ENCODE measurements at places on chromosomes 1 and 21. TPM values are rescaled to one million over a fixed set of nuclear protein-coding genes. Genes with fewer than 3 reads are reported as not detected.

GRCh38 chr1:243917863-243918565 is 68.0 kb upstream of the AKT3 start:
- peak; percentile 56 for DNase-seq

SLC37A1 gene
- total RNA-seq: 5.2 TPM

- DNase-seq: peak; percentile 26
These were observed 543.2 kb upstream of the CAMK1G start for GRCh38 chr1:209040351-209040750.

DENND2D gene
- not detected for total RNA-seq

DNA sequence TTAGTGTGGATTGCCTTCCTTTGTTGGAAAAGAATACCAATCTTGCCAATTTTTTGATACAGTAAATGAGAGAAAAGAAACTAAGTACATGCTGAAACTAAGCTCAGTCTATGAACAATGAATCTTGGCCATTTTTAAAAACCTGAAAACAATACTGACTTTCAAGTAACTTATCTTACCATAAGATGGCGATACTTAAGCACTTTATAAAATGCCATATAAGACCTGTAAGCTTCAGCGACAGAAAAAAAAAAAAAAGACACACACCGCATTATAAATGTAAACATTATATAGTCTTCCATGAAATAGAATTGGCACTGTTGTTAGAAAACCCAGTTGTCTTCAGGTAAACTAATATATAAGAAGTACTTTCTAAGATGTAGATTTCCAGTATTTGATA is 3.0 kb downstream of the OLFM3 start:
- no peak for DNase-seq

- no peak for DNase-seq
These were observed 45.7 kb downstream of the ABCD3 start for GRCh38 chr1:94463765-94464330.

GRCh38 chr1:121586369-121587229 is 401.8 kb downstream of the SRGAP2C start:
- DNase-seq: peak; percentile 41

GRCh38 chr1:165287781-165288180 is 68.7 kb downstream of the LMX1A start:
- no peak for DNase-seq

LCE1A gene
- not detected for total RNA-seq

SLC5A9 gene
- total RNA-seq: not detected

DNA sequence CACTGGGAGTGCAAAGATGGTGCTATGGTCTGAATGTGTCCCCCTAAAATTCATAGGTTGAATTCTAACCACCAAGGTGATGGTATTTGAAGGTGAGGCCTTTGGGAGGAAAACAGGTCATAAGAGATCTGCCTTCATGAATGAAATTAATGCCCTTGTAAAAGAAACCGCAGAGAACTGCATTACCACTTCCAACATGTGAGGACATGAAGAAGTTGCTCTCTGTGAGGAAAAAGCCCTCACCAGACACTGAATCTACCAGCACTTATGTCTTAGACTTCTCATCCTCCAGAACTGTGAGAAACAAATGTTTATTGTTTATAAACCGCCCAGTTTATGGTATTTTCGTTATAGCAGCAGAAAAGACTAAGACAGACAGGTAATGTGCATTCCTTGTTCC is 224.7 kb upstream of the C1orf87 start:
- no peak for DNase-seq

UQCRH gene
- 817 TPM for total RNA-seq

GUCA2A gene
- total RNA-seq: not detected

All from SJSA1 (cell line).